Cardiac fibroblast (primary cell): ENCODE measurements at places on chromosomes 3 and 15.

- peak; percentile 97 for DNase-seq
These were observed 49.8 kb downstream of the NIPA2 start for GRCh38 chr15:22888120-22888859.

DNA sequence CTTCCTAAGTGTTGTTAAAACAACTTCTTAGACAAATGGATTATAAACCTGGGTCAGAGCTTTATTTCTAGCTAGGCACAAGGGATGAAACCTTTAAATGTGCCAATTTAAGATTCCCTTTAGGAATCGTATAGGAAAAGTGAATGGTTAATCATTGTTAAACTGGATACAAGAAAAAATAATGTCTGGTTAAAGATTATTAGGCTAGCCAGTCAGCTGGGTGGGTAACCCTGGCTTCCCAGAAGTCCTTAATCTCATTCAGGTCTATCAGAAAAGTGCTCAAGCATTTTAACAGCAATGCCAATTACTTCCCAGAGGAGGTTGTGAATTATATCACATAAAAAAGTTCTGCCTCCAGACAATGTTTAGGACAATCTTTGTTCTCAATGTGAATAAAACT is 37.6 kb downstream of the NANOGP8 start:
- no peak for DNase-seq

DNA sequence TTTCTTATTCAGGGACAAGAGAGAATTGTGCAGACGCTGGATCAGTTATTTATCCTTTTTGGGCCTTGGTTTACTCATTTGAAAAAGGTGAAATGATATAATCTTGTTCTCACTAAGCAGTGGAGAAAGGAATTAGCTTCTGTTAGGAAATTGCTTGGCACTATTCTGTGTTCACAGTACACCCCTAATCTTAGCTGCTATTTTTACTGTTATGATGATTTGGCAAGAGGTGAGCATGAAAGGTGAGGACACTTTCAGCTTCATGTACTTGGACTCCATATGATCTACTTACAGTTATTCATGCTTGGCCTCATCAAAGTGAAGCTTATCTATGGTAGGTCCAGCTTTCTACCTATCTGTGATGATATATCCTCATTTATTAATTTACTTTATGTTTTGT is 280.6 kb downstream of the EBLN2 start:
- no peak for DNase-seq

- DNase-seq = peak; percentile 93
These were observed 94.7 kb upstream of the RBMS3 start for GRCh38 chr3:29186131-29186599.

DNA sequence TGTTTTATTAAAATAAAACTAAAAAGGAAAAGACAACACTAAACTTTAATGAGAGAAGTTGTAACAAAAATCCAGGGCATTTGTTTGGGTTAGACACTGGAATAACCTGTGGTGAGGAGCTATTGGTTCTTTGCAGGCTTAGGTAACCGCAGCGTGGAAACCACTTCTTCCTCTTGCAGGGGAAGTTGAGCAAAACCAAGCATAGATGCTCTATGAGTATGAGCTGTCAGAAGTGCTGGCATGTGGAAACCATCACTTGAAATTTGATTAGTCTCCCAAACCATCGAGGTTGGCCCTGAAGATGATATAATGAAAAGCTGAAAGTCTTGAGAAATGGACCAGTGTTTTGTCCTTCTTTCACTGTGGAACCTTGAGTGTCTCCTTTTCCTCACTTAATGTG is 127.1 kb upstream of the RBMS3 start:
- DNase-seq = peak; percentile 18

DNA sequence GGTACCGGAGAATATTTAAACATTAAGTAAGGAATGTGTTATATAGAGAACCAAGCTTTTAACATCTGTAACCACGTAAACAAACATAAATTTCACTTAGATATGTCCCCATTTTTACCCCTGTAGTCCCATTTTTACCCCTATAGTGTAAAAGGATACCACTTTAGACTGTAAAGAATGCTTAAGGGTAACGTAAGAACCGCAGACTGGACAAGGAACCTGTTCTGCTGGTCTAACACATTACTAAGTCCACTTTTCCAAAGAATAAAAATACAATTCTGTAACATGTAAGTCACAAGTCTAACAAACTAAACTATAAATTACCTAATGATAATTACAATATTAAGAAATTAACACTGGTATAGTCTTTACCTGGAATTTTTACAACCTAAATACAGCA is 2.9 kb downstream of the SLC12A6 start:
- DNase-seq = peak; percentile 9

GRCh38 chr3:24502690-24503089 is 8.0 kb upstream of the THRB start:
- DNase-seq = no peak

GRCh38 chr3:106268696-106269095 is 399.9 kb upstream of the CBLB start:
- no peak for DNase-seq

GRCh38 chr3:149442851-149443544 is 31.5 kb upstream of the TM4SF4 start:
- peak; percentile 83 for DNase-seq

GRCh38 chr15:32981536-32981935 is 213.0 kb downstream of the FMN1 start:
- DNase-seq = peak; percentile 62

- peak; percentile 42 for DNase-seq
These were observed 436.9 kb upstream of the C2CD4B start for GRCh38 chr15:62601777-62602545.

DNA sequence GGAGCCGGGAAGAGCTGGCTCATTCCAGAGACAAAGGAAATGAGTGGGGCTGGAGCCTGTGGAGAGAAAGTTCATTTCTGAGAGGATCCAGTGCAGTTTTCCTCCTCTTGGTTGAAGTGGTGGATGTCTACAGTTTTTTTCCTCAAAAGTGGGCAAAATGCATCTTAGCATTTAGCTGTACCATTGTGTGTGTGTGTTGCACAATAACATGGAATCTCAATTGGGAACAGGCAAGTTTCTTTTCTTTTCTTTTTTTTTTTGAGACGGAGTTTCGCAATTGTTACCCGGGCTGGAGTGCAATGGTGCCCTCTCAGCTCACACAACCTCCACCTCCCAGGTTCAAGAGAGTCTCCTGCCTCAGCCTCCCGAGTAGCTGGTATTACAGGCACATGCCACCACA is 101.5 kb upstream of the UBE2E1 start:
- DNase-seq = peak; percentile 29

GRCh38 chr3:112742934-112743333 is 102.0 kb upstream of the CCDC80 start:
- no peak for DNase-seq

DNA sequence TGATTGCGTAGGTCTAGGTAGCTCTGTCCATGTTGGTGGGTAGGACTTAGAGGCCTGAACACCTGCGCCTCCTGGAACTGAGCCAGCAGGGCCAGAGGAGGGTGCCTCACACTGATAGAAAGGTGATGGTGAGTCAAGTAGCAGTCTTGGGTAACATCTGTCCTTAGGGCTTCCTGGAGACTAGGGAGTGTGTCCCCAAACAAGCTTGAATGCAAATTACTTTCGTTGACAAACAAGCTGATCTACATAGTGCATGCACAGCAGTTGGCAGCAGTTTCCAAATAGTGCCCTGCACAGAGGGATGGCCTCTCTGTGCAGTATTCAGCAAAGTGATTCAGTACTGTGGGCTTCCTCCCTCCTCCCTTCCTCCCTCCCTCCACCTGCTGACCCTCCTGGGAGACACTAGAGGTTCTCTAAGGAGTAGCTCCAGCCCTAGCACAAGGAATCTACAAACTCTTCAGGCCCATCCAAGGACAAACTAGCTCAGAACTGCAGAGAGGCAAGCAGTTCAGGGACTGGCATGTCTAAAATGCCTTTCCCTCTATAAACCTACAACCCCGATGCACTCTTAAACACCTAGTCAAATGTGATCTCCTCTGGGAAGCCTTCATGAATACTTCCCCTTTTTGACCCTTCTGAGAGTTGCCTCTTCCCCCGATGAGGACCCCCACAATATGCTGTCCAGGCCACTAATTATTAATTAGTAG is 61.0 kb downstream of the TLE3 start:
- DNase-seq = no peak

DNA sequence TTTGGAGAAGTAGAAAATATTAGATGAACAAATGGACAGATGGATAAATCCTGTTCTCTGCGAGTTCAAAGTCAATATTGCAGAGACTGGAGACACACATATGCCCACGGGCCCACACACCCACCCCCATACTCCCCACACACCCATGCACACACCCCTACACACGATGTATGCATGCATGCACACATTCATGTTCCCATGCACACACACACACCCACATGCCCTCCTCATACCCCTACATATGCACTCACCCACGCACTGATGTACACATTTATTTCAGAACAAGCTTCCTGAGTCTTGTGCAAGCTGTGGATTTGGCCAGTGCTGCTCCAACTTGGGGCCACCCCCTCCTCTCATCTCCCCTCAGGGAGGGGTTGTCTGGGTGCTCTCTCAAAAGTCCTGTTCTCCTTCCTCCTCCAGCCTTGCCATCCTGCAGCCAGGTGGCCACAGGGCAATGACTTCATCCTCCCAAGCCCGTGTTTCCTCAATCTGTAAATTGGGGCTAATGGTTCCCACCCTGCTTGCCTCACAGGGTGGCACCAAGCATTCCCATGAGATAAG is 16.4 kb downstream of the MAPKAPK3 start:
- no peak for DNase-seq

DNA sequence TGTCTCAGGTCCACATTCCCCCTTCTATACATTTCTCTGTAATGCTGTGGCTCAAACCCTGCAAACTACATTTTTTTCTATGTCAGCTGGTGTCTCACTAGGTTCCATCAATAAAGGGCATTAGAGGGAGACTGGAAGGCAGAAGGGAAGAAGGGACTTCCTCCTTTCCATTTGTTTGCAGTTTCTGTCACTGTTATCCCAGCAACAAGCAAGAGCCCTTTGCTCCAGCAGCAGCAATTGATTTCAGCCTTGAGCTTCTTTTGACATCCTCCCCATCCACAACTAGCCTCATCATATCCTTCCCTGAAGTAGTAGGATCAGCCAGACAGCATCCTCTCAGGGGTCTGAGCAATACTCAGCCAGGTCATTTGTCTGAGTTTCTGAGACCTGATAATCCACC is 5.3 kb upstream of the NCK1 start:
- DNase-seq = no peak

GRCh38 chr3:12356175-12356574 is 67.3 kb downstream of the PPARG start:
- DNase-seq = no peak

DNA sequence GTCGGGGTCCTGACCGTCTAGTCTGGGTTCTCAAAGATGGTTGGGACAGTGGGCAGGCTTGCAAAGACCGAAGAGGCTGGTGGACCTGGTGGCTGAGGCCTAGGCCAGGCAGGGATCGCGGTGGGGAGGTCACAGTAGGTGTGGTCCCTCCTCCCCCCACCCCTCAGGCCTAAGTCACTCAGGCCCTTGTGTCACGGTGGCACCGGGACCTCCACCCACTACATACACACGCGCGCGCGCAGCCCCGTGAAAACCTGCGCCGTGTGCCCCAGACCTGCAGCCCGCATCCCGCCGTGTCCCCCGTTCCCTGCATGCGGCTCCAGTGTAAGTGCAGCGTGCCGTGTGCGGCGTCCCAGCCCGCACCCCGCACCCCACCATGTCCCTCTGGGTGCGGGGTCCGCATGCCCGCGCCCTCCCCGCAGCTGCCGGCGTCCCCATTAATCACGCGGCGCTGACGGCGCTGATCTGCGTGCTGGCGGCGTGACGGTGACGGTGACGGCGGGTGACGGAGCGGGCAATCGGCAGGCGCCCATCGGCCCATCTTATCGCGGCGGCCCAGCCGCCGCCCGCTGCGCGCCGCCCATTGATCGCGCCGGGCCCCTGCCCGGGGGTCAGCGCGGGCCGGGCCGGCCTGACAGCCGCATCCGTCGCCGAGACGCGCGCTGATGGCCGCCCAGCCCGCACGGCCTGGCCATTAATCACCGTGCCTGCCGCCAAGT is 24.4 kb downstream of the SEC61A1 start:
- no peak for DNase-seq

GRCh38 chr15:64152507-64153387 is 1.2 kb downstream of the SNX22 start:
- no peak for DNase-seq

DNA sequence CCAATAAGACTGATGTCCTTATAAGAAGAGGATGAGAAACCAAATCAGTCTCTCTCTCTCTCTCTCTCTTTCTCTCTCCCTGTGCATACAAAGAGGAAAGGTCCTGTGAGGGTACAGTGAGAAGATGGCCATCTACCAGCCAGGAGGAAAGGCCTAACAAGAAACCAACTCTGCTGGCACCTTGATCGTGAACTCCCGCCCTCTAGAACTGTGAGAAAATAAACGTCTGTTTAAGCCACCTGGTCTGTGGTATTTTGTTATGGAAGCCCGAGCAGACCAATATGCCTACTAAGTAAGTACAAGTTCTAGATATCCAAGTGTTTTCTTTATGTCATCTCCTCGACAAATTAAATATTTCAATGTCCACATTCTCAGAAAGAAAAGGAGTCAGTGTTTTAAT is 44.9 kb upstream of the TMC3 start:
- DNase-seq = no peak

DNA sequence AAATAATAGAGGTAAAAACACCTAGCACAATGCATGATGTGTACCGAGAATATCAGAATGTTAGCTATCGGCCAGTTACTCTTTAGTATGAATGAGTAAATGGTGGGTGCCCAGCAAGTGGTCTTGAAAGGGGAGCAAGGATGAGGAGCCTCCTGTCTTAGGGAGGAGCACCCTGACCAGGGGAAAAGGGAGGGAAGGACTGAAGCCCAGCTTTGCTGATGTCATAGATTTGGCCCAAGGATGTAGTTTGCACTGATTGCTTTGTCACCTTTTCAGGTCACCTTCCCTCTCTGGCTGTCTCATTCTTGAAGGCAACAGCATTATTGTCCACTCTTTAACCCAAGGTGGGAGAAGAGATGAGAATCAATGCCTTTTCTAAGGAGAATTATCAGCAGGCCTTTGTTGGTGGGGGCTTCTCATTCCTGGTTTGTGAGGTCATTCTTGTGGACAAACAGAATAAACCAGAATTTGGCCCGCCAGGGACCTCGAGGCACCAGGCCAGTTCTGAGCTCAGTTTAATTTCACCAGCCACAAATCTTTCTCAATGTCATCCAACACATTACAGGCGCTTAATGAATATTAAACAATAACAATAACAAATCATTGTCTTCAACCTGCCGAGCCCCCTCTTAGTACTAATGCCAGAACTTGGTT is 231.3 kb downstream of the VPS13C start:
- DNase-seq = no peak

- no peak for DNase-seq
These were observed 222.4 kb downstream of the CPNE4 start for GRCh38 chr3:131812433-131812832.

DNA sequence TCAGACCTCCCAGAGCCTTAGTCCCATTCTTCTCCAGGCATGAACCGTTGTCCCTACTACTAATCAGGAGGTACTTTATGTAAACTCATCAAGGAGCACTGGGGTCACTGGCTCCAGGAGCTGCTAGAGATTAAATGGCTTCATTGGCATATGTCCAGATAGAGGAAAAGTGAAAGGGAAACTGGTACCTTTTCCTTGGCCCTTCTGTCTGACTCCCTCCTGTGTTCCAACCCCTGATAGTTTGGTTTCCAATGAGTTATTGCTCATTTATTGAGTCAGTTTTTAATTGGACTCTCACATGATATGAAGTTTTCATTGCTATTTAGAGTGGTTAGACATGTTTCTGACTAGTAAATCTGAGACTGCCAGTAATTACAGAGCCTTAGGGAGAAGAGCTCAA is 130.5 kb upstream of the BFSP2 start:
- DNase-seq = no peak

GRCh38 chr15:41022487-41023090 is 69.3 kb downstream of the CHAC1 start:
- DNase-seq = peak; percentile 72

- DNase-seq = no peak
These were observed 316.9 kb upstream of the TLE3 start for GRCh38 chr15:70414626-70415025.
